SW480 (cell line): ENCODE measurements at places on chromosomes 1 and 21.

DNA sequence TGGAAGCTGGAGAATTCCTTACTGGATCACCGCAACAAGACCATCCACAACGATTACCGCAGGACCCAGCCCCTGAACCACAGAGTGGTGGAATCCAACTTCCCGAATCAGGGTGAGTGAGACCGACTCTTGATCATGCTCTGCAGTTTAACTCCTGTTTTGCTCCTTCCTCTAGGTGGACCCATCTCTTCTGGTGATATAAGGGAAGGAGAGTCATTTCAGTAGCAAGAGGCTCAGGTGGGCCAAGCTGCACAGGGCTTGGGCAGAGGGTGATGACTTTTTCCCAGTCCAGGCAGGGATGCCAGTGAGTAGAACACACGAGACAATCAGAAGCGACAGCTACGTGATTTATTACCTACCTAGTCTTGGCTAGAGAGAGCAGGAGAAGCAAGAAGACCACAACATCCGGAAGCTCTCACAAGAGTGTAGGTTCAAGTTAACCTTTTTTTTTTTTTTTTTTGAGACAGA is 25.2 kb downstream of the CA6 start:
- DNase-seq, result no peak

DNA sequence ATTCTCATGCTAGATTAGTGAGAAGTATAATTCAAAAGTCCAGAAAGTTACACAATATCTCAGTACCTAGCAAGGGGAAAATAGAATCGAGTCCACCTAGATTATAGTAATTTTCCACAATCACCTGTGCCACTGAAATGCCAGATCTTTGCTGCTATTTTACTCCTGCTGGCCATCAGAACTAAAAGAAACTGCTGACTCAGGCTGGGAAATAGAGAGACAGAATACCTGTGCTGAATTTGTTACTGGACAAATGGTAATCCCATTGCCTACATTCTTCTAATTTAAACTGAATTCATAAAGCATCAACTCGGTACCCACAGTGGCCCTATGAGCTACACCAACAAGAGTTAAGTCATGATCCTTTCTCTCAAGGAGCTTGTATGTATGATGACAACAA is 55.0 kb downstream of the USH2A start:
- DNase-seq, result no peak

DNA sequence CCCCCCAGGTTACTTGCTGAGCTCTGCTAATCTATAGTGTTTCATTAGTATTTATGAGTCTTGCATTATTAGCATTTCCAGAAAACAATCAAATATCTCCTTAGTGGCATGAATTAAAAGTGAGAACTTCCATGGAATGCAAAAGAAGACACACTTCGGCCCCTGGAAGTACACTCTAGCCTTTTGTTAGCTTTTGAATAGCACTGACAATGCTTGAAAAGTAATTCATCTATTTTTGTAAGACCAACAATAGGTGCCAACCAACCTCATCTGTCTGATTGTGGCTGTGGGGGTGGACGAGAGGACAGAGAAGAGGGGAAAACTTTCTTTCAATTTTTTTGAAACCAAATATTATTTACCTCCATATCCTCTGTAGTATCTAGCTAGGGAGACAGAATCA is 27.8 kb downstream of the KIAA0040 start:
- no peak for DNase-seq

GRCh38 chr21:30206551-30207251 is 9.2 kb downstream of the CLDN8 start:
- no peak for DNase-seq

DNA sequence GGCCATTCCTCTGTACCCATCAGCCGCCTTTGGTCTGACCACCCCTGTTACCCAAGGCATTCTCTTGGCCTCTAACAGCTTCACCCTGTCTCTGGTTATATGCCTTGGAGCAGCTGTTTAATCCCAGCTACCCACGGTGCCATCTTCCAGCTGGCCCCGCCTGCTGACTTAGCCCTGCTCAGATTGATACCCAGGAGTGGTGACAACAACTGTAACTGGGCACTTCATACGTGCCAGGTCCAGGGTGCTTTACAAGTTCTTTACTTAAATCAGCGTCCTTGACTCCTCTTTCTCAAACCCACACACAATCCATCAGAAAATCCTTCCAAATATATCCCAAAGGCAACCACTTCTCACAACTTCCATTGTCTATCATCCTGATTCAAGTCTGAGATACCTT is 37.2 kb upstream of the HMGB4 start:
- DNase-seq, result no peak

DNA sequence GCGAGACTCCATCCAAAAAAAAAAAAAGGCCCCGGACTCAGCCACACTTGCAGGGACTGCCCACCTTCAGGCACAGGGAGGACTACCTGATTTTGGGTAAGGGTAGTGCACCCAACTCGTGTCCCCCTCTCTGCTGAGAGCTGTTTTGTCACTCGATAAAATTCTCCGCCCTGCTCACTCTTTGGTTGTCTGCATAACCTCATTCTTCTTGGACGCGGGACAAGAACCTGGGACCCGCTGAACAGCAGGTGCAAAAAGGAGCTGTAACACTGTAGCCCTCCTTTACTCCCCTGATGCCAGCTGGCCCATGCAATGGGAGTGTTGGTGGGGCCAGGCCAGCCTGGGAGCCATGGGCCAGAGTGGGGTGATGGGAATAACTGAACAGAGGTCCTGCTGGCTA is 10.6 kb downstream of the S100B start:
- no peak for DNase-seq
